GM10248 (cell line): ENCODE measurements at places on chromosomes 2 and 18.

- no peak for DNase-seq
Observed at GRCh38 chr2:238698451-238699306, 149.2 kb upstream of the TWIST2 start.

DNA sequence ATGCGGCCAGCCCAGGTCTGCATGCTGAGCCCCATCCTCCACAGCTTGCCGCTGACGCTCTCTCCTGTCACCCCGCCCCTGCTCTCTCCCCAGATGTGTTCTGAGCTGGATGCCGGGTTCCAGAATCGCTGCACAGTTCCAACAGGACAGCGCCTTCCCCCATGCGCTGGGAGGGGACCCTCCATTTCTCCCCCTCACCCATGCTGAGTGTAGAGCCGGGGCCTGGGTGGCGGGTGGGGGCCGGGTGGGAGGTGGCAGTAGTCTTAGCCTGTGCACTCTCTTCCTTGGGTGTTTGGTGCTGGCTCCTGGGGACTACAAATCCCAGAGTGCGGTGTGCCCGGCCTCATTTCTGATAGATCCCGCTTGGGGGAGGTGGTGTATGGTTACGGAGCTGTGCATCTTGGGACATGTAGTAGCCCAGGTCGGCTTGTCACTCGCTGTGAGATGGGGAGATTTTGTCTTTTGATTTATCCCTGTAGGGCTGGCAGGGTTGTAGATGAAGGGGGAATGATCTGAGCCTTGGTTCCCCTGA lies 6.8 kb downstream of the DNAJB2 start:
- DNase-seq: no peak

- no peak for DNase-seq
Observed at GRCh38 chr18:78979730-78980278, at the start of gene SALL3. Gene SALL3, plus strand, starts transcription at chr18:78979818. Its CDS starts 457 bp downstream, at chr18:78980275.

DNA sequence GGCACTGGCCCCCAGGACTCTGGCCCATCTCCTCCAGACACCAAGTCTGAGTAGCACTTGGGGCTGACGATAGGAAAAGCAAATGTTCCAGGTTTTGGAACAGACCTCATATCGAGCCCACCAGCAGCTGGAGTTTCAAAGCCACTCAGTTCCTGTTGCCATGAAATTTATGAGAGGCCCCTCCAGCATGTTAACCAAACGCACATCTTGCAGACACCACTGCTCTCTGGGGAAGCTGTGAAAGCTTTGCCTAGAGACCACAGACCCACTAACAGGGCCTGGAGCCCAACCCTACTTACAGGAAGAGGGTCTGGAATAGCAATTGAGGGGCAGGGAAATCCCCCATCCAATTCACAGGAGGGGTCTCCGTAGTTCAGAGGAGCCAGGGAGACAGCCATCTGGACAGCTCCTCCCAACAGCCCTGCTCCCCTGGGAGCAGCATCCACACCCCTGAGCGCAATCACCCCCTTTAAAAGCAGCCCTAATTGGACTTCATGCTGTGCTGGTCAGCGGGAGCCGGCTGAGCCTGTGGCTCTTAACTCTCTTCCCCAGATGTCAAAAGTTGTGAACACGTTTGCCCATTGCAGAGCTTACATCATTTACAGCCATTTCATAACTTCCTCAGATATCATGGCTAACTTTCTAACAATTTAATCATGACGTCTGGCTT lies 81.3 kb downstream of the TGFA start:
- no peak for DNase-seq

- DNase-seq: no peak
Observed at GRCh38 chr18:69795791-69796190, 151.9 kb downstream of the CD226 start.

DNA sequence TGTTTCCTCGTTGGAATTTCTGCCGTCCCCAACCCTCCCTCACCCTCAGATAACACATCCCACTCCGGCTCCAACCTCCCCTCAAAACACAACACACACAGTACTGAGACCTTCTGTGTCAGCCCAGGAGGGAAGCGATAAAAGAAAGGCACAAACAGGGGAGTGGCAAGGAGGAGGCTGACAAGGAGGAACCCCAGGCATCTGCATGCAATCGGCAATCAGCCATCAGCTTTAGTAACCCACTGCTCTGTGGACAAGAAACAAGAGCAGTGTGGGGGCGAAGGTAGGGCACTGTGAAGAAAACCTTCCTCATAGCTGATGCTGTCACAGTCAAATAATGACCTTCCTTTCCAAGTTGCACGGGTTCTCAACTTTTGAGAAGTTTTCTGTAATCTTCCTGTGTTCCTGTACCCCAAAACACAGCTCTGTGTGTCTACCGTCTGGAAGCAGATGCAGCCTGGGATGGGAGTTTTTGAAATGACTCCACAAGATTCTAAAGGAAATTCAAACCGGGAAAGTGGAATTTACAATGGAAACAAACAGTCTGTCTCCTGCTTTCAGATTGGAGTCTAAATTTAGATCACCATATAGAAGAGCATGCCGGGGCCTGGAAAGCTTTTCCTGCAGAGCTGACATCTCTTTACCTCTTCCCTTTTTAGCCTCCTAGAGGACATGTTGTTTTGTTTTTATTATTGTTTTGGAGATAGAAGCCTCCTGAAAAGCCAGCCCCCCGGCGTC lies 16.4 kb upstream of the LPIN2 start:
- DNase-seq: no peak

DNA sequence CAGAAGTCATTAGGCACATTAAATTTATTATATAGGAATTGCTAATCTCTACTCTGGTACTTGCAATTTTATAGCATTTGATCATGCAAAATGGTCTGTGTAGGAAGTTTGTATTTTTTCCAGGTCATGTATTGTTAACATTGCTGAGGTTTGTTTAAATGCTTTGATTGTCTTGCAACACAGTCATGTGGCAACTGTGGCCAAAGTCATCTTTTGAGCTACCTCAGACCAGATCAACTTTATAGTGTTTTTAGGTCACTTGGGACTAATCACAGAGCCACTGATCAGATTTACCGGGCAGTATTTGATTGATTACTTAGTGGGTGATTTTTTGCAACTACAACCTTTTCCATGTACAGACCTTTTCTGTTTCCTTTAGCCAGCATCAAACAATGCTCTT lies 3.7 kb downstream of the SERPINB5 start:
- no peak for DNase-seq

- DNase-seq: no peak
Observed at GRCh38 chr18:24678626-24679025, 218.2 kb downstream of the HRH4 start.

- no peak for DNase-seq
Observed at GRCh38 chr2:102621630-102622029, 2.3 kb downstream of the SLC9A2 start.

DNA sequence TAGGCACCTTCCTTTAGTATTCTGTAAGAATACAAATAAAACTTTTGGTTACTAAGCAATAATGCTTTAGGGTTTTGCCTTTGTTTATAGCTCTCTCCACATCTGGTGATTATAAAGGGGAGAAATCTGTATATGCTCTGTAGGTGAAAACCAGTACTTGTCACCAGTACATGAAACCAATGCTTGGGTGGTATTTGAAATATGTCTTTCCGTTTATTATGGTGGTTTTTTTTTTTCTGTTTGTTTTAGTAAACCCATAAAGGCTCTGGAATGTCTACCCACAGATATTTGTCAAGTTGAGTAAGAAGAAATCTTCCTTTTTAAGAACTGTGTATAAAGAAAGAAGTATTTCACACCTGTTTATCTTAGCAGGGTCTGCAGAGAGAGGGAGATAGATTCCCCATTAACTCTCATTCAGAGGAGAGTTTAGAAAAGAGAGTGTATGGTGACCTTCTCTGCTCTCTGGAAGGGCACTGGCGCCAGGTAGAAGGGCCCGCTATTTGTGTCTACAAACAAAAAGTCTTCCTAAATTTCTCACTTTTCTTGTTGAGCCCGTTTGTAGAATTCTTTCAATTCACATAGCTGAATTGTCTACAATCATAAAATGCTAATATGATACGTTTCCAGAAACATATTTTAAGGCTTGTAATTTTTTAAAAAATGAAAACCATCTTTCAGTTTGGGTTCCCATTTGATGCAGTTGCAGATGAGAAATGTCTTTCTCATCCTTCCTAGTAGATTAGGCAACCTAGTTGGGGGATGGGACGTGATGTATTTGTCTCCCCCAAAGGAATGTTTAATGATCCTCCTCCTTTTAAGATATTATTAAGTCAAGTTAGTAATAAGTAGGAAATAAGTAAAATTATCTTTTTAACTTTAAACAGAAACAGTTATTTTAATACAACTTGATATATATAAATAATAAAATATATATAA lies 33.9 kb downstream of the MAP3K20 start:
- DNase-seq: no peak

- peak; percentile 83 for DNase-seq
Observed at GRCh38 chr2:96527286-96528005, 9.1 kb upstream of the ARID5A start.

- no peak for DNase-seq
Observed at GRCh38 chr2:193966590-193966989, 1690.4 kb upstream of the SLC39A10 start.

DNA sequence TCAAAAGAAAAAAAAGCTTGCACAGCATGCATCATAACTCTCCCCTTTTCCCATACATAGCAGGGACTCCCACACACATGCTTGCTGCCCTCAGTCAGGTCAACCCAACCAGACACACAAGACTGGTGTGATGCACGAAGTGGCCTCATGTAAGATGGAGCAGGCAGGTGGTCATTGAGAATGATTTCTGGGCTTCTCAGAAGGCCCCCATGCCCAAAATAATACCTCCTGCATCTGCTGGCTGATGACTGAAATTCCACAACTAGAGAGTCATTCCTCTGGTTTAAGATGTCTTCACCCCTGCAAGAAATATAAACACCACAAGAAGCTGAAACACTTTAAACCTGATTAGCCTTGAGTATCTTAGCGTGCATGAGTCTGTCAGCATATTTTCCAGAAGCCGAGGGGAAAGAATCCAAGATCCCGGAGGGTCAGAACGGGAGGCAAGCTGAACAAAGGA lies 131.1 kb downstream of the AFF3 start:
- DNase-seq: no peak

DNA sequence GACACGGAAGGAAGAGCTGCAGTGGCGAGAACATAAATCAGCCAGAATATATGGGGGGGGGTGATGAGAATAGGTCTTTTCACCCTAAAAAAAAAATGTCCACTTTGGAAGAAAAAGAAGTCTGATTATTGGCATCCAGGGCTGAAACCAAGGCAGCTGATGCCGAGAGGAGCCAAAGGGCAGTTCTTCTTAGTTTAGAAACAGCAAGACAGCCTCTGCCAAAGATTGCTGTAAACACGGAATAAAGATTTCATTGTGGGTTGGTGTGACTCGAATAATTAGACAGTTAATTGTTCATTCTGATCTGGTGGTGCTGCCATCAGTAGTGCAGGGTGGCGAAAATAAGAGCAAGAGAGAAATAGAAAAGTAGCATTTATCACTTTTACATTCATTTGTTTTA lies 3.5 kb downstream of the CDH20 start:
- no peak for DNase-seq

- DNase-seq: no peak
Observed at GRCh38 chr2:53519918-53520841, 247.4 kb upstream of the CHAC2 start.

DNA sequence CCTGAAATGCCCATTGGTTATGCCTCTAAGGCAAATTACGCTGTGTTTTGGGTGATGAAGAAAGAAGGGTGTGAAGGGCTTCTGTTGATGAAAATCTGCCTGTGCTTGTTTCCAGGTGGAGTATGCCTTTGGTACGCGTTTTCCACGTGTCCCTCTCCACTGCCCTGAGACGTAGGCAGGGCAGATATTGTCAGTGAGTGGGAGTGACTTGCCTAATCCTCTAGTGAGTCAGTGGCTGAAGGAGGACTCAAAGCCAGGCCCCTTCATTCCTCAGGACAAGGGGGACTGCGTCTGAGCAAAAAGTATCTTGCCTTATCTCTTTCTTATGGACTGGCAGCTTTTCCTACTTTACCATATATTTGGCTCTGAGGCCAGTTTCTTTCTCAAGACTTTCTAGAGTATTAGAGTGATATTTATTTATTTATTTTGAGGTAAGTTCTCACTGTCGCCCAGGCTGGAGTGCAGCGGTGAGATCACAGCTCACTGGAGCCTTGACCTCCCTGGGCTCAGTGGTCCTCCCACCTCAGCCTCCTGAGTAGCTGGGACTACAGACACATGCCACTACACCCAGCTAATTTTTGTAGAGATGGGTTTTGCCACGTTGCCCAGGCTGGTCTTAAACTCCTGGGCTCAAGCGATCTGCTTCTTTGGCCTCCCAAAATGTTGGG lies 10.2 kb downstream of the RALB start:
- no peak for DNase-seq

GRCh38 chr18:58887613-58887963 lies 22.9 kb downstream of the ZNF532 start:
- DNase-seq: peak; percentile 38

DNA sequence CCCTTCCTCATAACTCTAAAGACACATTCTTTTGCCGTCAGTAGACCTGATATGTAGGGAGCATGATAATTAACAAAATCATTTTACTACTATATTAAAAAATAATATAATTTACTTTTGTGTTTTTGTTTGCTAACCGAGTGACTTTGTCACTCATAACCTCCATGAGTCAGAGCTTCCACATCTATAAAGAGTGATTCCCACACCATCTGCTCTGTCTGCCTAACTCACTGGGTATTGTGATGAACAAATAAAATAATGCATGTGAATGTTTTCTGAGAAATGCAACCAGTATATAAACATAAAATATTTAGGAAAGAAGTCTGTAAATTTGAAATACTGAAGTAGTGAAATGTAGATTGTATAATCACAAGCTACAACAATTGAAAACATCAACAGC lies 123.4 kb upstream of the DSEL start:
- no peak for DNase-seq

DNA sequence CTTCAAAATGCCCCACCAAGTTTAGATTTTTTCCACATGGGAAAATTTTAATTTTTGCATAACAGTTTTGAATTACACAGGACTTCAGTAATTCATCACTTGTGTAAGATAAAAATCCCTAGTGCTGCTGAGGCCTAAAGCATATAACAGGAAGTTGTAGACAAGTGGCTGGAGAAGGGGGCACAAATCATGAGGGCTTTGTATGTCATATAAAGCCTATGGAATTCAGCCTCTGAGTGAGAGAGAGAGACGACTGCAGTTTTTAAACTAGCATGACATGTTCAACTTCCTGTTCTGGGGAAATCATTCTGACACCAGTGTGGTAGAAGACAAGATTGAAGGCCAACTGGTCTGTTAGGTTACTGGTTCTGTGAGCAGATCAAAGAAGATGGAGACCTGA lies 187.3 kb upstream of the CHST9 start:
- no peak for DNase-seq

- DNase-seq: no peak
Observed at GRCh38 chr2:224040753-224041152, 1.7 kb upstream of the SERPINE2 start.

DNA sequence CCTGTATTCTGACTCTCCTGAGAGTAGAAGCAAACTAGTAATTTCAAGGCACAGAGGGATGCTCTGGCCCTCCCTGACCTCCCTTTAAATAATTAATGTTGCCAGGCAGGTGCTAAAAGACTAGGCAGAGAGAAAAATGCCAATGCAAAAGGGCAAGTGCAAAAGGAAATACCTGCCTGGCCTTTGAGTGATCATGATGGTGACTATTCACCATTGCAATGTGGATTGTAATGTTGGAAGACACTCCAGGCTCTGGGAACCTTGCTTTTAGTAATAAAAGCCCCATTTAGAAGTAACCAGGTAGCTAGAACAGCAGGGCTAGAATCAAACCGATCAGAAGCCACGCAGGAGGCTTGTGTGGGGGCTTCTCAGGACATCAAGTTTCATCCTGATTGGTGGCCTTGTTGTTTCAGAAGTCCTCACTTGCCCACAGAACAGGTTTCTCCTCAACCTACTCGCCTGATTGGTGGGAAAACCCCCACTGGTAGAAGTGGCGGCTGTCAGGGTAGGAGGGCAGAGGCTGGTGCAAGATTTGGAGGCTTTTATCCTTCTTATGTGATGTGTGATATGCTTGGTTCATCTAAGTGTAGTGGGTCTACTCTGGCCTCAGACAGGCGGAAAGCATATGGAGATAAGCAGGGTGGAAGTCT lies 16.0 kb upstream of the CHRNA1 start:
- DNase-seq: no peak
